GM04504 (cell line): ENCODE measurements at places on chromosomes 16 and 17.

- peak; percentile 19 for DNase-seq
Observed at GRCh38 chr17:73592501-73592961, 51.7 kb downstream of the SDK2 start.

GRCh38 chr17:82195675-82196672 lies 16.7 kb downstream of the CCDC57 start:
- DNase-seq, result no peak

DNA sequence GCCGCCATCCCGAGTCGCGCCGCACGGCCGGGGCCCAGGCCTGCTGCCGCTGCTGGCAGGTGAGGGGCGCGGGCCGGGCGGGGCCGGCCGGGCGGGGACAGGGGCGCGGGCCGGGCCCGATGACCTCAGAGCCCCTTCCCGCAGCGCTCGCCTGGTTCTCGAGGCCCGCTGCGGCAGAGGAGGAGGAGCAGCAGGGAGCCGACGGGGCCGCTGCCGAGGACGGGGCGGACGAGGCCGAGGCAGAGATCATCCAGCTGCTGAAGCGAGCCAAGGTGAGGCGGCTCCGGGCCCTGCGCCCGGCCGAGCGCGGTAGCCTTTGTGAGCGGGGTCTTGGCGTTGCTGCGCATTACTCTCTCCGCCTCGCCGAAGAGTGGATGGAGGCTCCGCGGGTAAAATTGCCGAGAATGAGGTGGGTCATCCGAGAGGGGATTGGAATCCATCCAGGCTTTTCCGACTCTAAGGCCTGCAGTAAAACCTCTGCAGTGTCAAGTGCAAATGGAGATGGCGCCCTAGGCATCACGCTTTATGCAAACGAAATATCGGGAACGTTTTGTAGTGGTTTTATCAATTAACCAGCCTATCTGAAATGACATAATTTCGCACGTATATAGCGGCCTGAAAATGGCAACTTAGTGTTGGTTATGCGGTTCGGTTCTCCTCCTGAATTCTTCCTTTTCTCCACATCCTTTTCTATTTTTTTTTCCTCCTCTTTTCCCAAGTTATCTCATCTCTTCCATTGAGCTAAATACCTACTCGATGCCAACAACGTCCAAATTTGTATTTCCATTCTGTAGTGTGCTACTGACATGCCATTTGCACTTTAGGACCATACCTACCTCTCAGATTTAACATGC lies 577 bp downstream of the TTC19 start:
- DNase-seq, result no peak

DNA sequence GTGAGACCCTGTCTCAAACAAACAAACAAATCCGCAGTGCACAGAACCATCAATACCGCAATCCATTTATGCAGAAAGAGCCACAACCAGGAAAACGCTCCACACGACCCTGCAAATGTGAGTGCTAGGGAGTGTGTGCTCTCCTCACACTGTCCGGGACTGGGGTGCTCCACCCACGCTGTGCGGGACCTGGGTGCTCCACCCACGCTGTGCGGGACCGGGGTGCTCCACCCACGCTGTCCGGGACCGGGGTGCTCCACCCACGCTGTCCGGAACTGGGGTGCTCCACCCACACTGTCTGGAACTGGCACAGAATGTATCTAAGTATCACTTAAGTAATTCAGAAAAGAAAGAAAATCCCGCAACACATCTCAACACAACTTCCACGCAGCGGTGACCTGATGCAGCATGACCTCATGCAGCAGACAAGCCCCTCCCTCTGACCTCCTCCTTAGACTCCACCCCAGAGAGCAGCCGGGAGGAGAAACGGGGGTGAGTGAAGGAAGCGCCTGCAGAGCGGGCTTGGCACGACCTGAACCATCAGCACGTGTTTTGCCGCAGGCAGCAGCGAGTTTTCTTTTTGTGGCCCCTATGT lies 38.5 kb downstream of the ZNF276 start:
- no peak for DNase-seq

DNA sequence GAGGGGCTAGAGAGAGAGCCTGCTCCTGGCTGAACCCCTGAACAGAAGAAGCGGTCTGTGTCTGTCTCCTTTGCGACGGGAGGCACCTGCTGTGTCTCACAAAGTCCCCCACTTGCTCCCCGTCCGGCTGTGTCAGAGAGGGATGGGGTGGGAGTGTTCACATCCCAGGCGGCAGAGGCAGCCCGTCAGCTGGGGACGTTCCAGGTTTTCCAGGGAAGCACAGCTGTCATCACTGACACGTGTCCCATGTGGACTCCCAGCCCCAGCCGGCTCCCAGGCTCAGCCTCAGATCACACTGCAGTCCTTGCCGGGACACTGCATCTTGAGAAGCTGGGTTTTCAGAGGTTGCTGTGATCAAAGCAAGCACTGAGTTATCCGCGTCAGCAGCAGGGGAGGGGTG lies 1.6 kb downstream of the TELO2 start:
- no peak for DNase-seq

DNA sequence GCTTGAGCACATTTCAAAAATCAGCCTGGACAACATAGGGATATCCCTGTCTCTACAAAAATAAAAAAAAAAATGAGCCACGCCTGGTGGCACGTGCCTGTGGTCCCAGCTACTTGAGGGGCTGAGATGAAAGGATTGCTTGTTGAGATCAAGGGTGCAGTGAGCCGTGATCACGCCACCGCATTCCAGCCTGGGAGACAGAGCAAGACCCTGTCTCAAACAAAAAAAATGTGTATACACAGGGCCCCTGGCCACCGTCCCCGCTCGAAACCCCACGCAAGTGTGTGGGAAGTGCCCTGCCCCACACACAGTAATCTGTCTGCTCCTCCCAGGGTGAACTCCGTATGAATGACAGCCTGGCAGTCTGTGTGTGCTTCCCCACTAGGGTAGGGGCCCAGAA lies 93.0 kb upstream of the RPL38 start:
- no peak for DNase-seq

DNA sequence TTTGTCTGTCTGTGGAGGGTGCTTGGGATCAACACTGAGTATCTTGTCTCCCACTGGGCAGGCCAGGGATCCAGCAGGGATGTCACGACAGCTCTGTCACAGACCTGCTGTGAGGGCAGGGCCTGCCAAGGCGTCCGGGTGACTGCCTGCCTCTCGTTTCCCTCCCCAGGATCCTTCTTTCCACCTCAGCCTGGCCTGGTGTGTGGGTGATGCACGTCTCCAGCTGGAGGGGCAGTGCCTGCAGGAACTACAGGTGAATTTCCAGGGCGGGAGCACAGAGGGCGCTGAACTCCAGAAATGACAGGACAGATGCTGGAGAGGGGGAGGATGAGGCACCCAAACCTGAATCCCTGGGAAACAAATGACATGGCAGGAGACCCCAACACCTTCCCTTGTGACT lies 6.8 kb upstream of the MMP15 start:
- no peak for DNase-seq

DNA sequence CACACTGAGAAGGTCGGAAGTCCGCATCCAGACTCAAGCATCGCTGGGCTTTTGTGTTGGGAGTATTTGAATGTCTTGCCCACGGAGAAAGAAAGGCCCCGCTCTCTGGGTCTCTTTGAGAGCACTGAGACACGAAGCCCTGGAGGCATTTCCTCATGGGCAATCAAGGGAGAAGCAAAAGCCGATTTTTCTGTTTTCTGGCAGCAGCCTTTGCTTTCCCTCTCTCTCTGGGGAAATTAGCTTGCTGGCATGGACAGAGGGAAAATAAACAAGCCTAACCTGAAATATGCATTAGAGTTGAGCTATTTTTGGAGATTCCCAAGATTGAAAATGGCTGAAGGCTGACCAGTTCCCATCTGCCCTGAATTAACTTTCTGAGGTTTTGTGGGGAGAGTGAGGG lies 238.7 kb downstream of the HAPSTR1 start:
- DNase-seq, result no peak

- no peak for DNase-seq
Observed at GRCh38 chr16:49833796-49834530, 21.9 kb downstream of the ZNF423 start.

GRCh38 chr17:66002812-66003211 lies 189.1 kb downstream of the CEP112 start:
- DNase-seq, result no peak

DNA sequence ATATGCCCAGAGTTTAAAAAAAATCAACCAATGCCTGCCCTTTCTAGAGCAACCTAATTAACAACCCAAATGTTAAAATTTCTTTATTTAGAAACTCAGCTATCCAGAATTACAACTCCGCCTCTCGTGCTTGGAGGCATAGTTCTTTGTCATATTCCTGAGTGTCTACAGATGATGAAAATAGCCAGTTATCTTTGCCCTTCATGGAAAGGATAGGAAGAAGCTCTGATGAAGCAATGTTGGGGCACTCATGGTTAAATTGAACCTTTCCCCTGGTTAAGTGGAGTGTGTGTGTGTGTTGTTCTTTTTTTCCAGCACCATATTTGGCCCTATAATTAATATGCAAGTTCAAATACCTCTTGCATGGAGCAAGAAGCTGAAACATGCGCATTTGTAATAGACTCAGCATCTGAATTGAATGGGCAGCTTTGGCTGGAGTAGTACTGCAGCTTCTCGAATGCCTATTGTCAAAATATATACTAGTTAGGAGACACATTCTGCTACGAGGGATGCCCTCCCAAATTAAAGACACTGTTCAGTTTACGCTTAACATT lies 506.2 kb downstream of the WWOX start:
- no peak for DNase-seq

DNA sequence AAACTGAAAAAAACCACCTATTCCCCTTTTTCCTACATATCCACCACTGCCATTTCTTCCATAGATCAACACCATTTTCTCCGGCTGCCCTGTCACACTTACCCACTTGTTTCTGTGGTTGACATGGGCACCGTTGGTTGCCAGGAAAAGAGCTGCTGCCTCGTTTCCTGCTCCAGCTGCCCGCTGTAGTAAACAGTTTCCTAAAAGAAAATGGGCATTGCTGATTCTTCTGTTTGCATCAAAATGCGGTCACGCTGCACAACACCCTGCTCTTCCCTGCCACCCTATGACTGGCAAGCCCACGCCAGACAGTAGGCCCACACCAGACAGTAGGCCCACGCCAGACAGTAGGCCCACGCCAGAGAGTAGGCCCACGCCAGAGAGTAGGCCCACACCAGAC lies 46.3 kb downstream of the CYB5D2 start:
- DNase-seq, result no peak

GRCh38 chr17:33377837-33378595 lies 84.9 kb upstream of the ASIC2 start:
- DNase-seq, result no peak

GRCh38 chr17:11372692-11373091 lies 131.7 kb downstream of the SHISA6 start:
- DNase-seq, result no peak

GRCh38 chr16:14427371-14427948 lies 202.6 kb downstream of the PARN start:
- no peak for DNase-seq

DNA sequence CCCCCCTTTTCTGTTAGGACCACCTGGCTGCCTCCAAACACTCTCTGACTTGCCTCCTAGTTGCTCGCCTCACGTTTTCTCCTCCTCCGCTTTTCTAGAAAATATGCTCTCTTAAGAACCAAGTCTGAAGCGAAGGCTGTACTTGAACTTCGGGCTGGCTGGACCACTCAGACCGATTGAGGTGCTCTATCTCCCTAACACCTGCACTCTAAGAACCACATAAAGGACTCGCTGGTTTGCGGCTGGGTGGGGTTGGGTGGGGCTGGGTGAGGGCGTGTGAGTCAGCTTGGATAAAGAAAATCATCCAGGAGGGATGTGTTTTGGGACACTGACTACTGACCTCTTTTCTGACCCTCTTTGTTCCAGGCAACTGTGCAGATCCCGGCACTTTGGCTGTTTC lies 22.9 kb upstream of the TMEM220 start:
- DNase-seq, result no peak

- DNase-seq, result no peak
Observed at GRCh38 chr16:82252582-82252981, 82.6 kb upstream of the MPHOSPH6 start.

- DNase-seq, result no peak
Observed at GRCh38 chr16:85615014-85615851, 2.1 kb downstream of the GSE1 start.

DNA sequence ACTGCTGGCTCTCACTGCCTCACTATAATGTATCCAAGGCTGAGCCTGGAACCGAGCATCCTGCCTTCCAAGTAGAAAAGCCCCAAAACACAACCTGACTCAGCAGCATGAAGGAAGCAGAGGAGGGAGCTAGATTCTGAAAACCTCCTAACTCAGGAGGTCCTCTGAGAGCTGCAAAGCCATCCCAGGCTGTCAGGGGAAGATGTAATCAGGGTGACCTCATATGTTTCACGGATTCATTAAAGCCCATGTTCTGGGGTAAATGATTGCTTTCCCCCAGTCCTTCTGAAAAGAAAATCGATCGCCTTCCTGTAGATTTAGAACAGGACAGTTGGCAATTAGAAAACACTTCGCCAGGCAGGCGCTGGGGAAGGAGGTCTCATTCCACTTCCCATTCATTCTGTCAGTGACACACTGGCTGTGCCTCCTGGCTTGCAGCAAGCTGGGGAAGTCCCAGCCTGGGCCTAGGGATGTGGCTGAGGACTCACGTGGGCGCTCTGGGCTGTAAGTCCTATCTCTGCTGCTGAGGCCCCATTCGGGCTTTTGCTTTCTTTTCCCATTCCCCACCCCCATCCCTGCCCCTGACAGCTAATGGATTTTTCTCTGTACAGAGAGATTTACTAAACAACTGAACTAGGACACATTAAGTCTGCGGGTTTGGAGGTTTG lies 75.7 kb upstream of the TMEM132E start:
- no peak for DNase-seq

DNA sequence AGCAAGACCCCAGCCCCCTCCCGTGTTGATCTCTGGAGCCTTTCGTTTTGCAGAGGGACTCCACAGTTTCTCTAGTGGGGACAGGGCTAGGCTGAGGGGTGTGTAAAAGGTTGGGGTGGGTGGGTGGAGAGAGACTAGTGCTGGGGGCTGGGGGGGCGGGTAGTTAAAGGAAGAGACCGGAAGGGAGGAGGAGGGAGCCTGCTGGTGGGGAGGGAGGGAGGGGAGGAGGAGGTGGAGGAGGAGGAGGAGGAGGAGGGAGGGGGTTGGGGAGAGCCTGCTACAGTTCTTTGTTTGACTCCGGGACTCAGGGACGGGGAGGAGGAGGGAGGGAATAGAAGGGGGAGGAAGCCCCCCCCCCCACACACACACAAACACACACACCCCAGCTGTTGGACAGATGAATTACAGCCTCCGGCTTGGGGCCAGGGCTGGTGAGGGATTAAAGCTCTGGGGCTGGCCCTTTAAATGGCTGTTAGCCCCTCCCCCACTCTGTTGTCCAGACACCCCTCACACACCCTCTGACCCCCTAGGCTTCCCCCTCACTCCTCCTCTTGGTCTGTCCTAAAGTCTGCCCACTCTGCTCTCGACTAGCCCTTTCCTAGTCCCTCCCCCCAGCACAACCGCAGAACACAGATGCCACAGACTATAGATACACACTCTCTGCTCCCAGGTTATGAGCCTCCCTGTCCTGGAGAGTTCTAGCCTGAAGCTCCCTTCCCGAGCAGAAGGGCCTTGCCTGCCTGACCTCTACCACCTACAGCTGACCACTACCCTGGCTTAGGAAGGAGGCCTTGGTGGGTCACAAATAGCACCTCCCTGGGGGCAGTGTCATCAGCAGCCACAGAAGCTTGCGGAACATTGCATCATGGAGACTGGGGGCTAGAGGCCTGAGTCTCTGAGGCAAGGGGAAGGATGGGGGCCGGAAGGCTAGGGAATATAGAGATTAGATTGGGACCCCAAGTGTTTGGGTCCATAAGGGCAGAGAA lies 4.4 kb downstream of the KDM6B start:
- DNase-seq, result peak; percentile 27

GRCh38 chr17:75637551-75637950 lies 4.3 kb downstream of the SMIM5 start:
- no peak for DNase-seq

- no peak for DNase-seq
Observed at GRCh38 chr17:27651411-27652345, 20.7 kb downstream of the LGALS9 start.
